Urinary bladder (tissue), 4 donors: ENCODE measurements at places on chromosomes 2 and 18.

DNA sequence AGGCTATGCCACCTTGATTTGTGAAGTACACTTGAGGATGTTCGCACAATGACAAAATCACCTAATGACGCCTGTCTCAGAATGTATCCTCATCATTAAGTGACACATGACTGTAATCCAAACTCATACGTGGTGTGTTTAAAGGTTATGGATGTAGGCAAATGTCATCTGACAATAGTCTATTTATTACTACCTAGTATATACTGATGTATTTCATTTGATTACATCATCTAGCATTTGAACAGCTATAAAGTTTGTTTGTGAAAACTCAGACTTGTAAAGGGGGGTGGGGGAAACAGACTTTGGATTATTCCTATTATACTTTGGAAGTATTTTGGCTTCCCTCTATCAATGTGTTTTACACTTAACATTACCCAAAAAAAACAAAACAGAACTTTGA is 129.9 kb downstream of the TANC1 start:
- no peak for DNase-seq

- DNase-seq: no peak
Measured at GRCh38 chr2:35293261-35293660, 1062.3 kb upstream of the CRIM1 start.

DNA sequence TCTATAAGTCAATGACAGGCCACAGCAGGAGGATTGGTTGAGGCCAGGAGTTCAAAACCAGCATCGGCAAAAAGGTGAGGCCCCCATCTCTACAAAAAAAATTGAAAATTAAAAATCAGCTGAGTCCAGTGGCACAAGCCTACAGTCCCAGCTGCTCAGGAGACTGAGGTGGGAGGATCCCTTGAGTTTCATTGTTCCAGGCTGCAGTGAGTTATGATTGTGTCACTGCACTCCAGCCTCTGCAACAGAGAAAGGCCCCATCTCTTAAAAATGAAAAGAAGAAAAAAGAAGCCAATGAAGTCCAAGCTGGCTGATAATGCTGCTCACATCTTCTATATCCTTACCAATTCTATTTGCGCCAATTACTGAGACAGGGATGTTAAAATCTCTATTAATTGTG is 39.1 kb downstream of the MRPS5 start:
- DNase-seq: no peak

DNA sequence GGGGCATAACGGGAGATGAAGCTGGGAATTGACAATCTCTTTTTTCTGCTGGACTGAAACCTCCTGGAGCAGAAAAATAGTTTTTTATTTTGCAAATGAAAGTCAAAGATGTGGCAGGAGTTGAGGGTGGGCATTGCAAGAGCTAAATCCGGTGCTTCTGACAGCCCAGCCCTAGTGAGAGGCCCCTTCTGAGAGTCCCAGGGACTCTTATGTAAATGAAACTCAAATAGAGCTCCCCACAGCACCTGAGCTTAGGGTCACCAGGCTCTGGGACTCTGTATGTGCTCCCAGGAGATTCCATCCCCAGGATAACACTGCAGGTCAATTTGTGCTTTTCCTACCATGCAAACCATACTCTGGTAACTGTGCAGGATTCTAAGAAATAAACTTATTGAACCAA is 192.8 kb downstream of the ANKRD30B start:
- DNase-seq: no peak

GRCh38 chr2:238286987-238287736 is 1.2 kb downstream of the PER2 start:
- no peak for DNase-seq

DNA sequence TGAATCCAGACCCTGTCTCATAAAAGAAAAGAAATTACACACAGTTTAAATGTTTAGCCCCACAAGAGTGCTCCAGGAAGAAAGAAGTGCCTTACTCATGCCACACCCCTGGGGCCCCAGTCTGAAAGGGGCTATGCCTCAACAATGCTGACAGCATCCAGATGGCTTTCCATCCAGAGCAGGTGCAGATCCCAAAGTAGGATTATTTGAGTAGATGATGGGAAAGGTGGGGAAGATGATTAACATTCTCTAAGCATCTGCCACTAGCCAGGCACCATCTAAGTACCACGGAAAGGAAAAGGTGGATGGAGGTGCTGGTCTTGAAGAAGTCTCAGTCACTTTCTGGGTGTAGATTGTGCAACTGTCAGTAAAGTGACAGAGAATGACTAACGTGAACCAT is 16.3 kb downstream of the DPYSL5 start:
- DNase-seq: no peak

GRCh38 chr2:15826273-15826717 is 114.1 kb upstream of the MYCN start:
- no peak for DNase-seq

DNA sequence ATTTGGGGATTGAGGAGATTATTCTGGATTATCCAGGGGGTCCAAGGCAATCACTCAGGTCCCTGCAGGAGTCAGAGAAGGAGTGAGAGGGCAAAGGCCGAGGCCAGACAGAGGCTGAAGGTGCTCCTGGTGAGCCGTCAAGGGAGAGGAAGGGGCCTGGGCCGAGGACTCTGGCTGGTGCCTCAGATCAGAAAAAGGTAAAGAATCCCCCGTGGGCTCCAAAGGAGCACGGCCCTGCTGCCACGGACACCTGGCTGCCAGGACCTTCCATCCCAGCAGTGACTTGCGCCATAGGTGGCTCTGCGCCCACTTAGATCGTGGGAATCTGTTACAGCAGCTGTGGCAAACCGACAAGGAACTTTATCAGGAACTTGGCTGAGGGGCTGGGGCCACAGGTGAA is 374.8 kb upstream of the MYT1L start:
- no peak for DNase-seq

GRCh38 chr2:186670831-186671230 is 23.0 kb upstream of the FAM171B start:
- DNase-seq: no peak

DNA sequence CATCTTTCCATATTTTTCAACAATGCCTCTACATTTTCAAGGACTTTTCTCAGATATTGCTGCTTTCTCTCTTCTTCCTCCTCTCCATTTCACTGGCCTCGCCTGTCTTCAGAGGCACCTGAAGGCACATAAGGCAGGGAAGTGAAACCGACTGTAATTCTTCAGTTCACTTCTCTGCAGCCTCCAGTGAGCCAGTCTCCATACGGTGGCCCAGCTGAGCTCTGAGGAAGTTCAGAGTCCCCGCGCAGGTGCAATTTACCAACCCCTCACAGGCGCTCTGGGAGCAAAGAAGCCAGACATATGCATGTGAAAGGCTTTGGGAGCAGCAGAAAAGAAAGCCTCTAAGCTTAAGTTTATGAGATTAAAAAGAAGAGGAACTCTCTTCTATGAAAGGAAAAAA is 12.4 kb downstream of the KLHL14 start:
- no peak for DNase-seq

DNA sequence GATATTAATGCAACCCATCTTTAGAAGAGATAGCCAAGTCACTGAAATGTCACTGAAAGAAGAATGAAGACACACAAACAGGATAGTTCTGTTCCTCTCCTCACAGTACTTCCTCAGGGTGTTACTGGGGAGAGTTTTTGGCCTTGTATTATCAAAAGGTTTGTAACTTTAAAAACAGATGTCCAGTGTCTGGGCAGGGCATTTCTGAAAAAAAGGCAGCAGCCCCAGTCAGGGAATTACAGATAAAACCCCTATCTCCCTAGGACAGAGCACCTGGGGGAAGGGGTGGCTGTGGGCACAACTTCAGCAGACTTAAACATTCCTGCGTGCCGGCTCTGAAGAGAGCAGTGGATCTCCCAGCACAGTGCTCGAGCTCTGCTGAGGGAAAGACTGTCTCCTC is 30.8 kb downstream of the LANCL1 start:
- no peak for DNase-seq

DNA sequence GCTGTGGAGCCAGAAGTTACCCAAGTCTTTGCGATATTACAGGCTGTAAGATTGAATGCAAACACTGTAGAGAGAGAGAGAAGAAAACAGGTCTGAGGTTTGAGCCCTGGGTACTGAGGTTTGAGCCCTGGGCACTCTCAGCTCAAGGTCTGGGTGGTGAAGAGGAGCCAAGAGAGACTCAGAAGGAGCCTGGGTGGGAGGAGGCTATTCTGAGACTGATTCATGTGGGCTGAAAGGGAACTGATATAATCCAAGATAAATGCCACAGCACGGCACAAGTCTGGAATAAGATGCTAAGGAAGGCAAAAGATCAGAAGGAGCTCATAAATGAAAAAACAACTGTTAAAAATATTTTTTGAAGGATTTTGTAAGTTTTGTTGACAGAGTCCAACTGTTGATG is 407.6 kb upstream of the HS6ST1 start:
- DNase-seq: no peak

GRCh38 chr2:667332-667999 is 9.7 kb downstream of the TMEM18 start:
- no peak for DNase-seq

DNA sequence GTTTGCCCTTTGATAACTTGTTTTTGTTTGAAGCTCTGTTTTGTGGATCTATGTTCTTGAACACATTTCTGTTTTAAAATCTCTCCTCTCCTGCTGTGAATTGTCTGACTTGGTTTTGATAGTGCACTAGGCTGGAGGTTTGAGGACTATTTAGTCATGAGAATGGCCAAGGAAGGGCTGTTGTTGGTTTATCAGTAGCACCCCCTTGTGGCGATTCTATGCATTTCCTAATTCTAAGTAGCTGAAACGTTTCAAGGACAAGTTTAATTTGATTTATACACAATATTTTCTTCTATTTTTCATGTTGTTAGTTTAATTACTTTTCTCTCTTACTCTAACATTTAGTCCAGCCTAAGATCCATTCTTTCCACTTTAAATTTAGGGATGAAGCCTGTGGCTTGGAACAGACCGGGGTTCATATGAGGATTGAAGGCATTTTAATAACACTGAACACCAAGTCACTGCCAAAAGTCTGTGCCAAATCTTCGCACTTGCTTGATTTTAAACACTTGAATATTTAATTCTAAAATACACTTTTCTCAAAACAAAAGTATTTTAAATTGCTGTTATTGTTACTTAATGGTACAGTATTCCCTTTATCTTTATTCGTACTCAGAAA is 166.0 kb downstream of the SOCS6 start:
- DNase-seq: peak; percentile 5

GRCh38 chr2:163175294-163175693 is 336.7 kb upstream of the KCNH7 start:
- no peak for DNase-seq

DNA sequence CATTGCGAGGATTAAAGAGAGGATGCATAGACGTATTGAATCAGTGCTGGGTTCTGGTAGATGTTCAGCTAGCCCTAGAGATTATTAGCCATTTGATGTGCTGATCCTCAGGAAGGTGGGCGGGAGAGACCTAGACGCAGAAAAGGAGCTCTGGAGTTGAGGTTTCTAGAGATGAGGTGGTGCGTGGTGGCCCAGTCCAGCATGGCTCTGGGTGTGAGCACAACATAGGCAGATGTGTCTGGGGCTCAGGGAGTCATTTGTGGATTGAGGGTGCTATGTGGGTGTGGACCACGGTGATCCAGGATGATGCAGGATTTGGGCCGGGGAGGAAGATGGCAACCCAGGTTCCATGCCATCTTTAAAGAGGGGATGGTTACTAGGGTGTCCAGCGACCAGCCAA is 102.1 kb downstream of the NEDD4L start:
- no peak for DNase-seq

GRCh38 chr2:131042148-131042775 is 51.0 kb downstream of the FAM168B start:
- DNase-seq: no peak

DNA sequence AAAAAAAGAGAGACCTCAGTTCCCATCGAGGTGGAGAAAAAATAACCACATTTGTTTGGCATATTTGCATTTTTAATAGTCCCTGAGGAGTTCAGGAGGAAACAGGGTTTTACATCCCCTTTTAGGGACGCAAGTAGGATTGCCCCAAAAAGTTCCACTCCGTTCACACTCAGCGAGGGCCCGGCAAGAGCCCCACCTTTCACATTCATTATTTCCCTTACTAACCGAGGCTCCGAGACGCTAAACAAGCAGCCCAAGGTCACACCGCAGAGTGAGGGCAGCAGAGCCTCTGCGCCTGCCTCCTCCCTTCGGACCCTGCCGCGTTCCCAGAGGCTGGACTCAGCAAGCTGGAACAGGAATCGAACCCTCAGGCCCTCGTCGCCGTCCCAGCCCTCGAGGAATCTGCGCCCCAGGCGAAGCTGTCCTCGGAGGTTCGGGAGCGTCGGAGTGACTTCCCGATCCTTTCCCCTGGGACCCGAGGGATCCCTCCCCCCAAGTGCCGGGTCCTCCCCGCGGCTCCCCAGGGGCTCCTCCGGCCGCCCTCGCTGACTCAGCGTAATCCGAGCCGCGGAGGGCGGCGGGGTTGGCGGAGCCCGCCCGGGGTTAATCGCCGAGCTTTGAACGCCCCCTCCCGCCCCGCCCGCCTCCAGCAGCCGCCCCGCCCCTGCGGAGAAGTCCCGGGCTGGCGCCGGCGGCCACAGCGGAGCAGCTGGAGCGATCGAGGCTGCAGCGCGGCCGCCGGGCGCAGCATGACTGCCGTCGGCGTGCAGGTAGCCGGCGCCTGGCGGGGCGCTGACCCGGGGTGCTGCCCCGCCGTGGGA is at the start of gene TMEM37:
Gene TMEM37 (plus strand): TSS at position 700 of the 821 bp plus-strand sequence. CDS start 50 bp downstream, at position 750.
- DNase-seq: no peak
